ENCODE measurements at places on chromosomes 7 and 10. TPM values are rescaled to one million over a fixed set of nuclear protein-coding genes. Genes with fewer than 3 reads are reported as not detected.

- no peaks in the 10 kb centered on the region for H3K27me3 ChIP-seq
- H3K36me3 ChIP-seq, result no peaks in the 10 kb centered on the region
- no peaks in the 10 kb centered on the region for H3K4me1 ChIP-seq
- DNase-seq, result no peak
Measured at GRCh38 chr10:129725011-129725410, 239.1 kb downstream of the EBF3 start.

- no peak overlapping the region for H3K27ac ChIP-seq
- H3K27me3 ChIP-seq, result peaks cover 5% of the 10 kb centered on the region
- no peak overlapping the region for H3K4me3 ChIP-seq
- no peak for DNase-seq
- H3K4me1 ChIP-seq, result no peaks in the 10 kb centered on the region
Measured at GRCh38 chr10:46559231-46559671, 2.8 kb upstream of the GPRIN2 start.

- no peak for DNase-seq
Measured at GRCh38 chr10:20988357-20988983, 91.4 kb upstream of the NEBL start.

DNA sequence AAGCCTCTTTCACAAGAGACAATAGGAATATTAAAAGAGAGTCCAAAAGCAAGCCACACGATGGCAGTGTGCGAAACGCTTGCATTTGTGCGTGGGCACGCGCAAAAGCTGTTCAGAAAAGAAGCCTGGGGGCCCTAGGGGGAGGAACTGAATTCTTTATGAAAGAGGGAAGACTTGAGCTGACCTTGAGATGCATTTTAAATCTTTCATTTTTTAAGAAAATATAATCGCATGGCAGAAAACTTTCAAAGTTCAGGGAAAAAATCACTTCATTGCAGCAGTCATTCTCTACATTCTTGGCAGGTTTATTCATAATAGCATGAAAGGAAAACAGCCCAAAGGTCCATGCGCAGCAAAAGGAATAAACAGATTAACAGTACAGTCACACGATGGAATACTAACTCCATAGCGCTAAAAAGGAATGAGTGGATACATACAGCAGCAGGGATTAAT lies 206.5 kb upstream of the PRKCQ start:
- no peak overlapping the region for H3K27ac ChIP-seq
- H3K36me3 ChIP-seq, result no peaks in the 10 kb centered on the region
- no peaks in the 10 kb centered on the region for H3K27me3 ChIP-seq
- no peaks in the 10 kb centered on the region for H3K4me1 ChIP-seq
- no peak for DNase-seq

ASAH2 gene
- total RNA-seq, result 1.1 TPM

DNA sequence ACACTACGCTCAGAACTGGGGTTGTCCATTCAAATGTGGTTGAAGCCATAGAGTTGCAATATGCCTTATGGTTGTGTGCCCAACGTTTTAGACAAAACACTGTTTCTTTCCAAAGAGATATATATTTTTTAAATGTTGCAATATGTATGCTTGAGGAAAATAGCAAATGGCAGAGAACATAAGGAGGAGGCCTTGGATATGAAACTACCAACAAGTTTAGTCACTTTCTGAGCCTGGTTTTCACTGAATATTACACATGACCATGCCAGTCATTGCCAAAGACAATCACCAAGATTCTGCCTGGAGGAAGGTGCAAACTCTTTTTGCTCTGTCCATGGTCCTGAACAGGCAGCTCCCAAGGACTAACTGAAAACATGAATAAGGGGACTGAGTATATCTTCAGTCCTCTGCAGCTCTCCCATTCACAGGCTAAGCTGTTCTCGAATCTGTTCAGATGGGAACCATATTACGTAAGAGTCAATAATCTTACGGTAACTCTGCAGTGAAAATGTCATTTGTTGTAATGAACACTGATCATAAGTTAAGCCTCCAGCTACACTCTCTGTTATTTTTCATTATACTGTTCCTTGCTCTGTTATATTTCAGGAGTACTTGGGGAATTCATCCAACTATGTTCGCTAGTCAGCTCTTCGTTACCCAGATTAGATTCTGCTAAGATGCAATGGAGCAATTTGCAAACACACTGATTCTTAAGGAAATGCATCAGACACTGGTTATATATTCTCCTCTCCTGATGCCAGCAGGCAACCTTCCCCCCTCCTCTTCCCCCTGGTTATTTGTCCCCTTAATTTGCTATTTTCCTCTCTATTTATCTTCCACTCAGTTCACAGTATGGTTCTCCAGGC lies 90.7 kb upstream of the C1QL3 start:
- H3K4me1 ChIP-seq, result no peaks in the 10 kb centered on the region
- H3K27ac ChIP-seq, result no peak overlapping the region
- H3K36me3 ChIP-seq, result no peaks in the 10 kb centered on the region
- no peak overlapping the region for H3K4me3 ChIP-seq

GRCh38 chr10:91077549-91078071 lies 142.9 kb upstream of the PCGF5 start:
- no peaks in the 10 kb centered on the region for H3K36me3 ChIP-seq
- no peak overlapping the region for H3K27ac ChIP-seq
- no peaks in the 10 kb centered on the region for H3K4me1 ChIP-seq
- H3K27me3 ChIP-seq, result no peaks in the 10 kb centered on the region

DNA sequence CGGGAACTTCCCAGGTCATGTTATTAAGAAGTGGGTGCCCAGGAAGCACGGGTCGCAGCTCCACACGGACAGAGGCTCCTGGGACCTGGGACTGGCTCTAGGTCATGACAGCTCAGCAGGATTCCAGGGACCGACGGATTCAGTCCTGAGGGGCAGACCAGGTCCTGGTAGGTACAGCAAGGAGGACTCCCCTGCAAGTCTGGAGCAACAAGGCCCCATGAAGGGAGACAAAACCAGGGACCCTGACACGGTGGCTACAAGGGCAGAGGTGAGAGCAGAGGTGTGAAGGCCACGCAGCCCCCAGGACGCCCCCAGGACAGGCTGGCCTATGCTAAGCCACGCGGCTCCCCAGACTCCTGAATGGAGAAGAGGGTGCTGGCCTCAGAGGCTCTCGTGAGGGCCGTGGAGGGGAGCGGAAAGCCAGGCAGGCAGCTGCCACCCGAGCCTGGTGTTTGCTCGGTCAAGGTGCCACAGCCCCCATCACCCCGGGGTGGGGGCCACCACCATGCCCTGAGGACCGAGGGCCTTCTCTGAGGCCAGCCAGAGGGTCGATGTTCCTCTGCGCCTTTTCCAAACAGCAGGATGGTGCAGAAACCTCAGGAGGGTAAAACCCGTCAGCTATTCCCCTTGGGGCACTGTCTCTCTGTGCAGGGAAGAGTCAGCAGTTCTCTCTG lies 348.9 kb downstream of the PTPRN2 start:
- no peak overlapping the region for H3K4me3 ChIP-seq
- H3K27me3 ChIP-seq, result no peaks in the 10 kb centered on the region
- H3K4me1 ChIP-seq, result no peaks in the 10 kb centered on the region
- H3K27ac ChIP-seq, result no peak overlapping the region

DNA sequence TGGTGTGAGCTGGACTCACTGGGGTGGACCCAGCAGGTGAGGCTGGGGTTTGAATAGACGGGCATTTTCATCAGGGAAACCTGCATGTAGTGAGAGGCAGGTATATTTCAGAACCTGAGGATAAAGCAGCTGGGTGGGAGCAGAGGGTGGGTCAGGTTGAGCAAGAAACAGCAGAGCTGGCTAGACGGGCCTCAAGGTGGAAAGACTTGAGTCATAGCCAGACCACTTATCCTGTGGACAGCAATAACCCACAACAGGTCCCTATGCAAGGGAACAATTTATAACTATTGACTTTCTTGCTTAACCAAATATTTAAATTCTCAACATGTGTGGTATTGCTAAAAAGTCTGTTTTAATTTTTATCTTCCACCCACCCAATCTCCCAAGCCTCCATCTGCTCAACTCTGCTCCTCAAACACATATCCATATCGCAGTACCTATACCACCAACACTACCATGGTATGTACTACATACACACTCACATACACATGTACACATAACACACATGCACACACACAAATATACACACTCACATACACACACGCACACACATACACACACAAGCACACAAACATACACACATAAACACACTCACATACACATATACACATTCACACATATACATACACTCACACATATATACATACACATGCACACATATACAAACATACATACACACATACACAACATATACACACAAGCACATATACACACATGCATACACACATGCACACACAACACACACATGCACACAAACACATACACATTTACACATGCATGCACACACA lies 129.0 kb upstream of the C7orf33 start:
- DNase-seq, result no peak
- no peaks in the 10 kb centered on the region for H3K36me3 ChIP-seq
- H3K27me3 ChIP-seq, result no peaks in the 10 kb centered on the region
- no peak overlapping the region for H3K4me3 ChIP-seq
- no peak overlapping the region for H3K27ac ChIP-seq

DNA sequence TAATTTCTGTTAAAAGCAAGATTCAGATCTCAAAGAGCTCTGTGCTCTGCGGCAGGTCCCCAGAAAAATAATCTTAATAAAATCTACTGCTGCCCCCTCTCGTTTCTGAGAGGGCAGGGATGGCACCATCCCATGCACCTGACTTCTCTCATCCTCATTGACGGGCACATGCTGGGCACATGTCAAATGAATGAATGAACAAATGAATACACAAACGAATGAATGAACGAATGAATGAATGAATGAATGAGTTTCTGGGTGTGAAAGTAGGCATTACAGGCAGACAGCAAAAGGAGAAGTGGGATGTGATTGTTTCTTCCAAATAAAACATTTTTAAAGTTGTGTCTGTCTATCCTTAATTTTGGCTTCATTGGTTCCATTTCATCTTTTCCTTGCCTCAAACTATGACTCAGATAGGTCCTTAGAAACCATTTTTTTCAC lies 398.1 kb upstream of the PRKCQ start:
- H3K27ac ChIP-seq, result no peak overlapping the region
- no peaks in the 10 kb centered on the region for H3K36me3 ChIP-seq
- no peak for DNase-seq

- DNase-seq, result no peak
- H3K36me3 ChIP-seq, result no peaks in the 10 kb centered on the region
- no peak overlapping the region for H3K4me3 ChIP-seq
- H3K4me1 ChIP-seq, result no peaks in the 10 kb centered on the region
- no peak overlapping the region for H3K27ac ChIP-seq
Measured at GRCh38 chr10:112214298-112214926, 30.8 kb upstream of the GPAM start.

DNA sequence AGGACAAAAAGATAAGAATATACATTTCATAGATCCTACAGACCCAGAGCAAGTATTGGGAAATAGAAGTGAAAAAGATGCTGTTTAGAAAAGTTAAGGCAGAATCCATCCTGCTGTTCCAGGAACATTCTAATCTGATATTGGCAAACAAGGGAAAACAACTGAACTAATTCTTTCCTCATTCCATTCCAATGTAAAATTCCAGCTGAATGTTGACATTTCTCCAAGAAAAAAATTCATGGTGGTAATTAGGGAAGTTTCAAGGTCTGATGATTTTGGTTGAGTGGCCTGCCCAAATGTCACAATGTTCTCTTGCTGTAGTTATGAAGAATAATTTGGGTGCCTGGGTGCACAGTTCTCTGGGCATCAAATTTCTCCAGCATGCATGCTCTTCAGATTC lies 15.2 kb downstream of the PIP start:
- H3K27me3 ChIP-seq, result no peaks in the 10 kb centered on the region
- no peak for DNase-seq
- H3K4me1 ChIP-seq, result no peaks in the 10 kb centered on the region
- H3K27ac ChIP-seq, result no peak overlapping the region

DNA sequence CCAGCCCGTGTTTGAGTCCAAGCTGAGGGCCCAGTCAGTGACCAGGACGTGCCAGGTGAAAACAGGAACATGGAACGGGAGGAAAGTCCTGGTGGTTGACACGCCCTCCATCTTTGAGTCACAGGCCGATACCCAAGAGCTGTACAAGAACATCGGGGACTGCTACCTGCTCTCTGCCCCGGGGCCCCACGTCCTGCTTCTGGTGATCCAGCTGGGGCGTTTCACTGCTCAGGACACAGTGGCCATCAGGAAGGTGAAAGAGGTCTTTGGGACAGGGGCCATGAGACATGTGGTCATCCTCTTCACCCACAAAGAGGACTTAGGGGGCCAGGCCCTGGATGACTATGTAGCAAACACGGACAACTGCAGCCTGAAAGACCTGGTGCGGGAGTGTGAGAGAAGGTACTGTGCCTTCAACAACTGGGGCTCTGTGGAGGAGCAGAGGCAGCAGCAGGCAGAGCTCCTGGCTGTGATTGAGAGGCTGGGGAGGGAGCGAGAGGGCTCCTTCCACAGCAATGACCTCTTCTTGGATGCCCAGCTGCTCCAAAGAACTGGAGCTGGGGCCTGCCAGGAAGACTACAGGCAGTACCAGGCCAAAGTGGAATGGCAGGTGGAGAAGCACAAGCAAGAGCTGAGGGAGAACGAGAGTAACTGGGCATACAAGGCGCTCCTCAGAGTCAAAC lies 5.2 kb downstream of the GIMAP5 start:
- no peak for DNase-seq
- peaks cover 41% of the 10 kb centered on the region for H3K4me1 ChIP-seq
- peak overlapping the region; percentile 84 for H3K4me3 ChIP-seq

GRCh38 chr7:50331564-50332208 lies 27.2 kb downstream of the IKZF1 start:
- H3K27me3 ChIP-seq, result no peaks in the 10 kb centered on the region
- peaks cover 18% of the 10 kb centered on the region for H3K36me3 ChIP-seq
- DNase-seq, result peak; percentile 76
- H3K27ac ChIP-seq, result peak overlapping the region; percentile 93
- peak overlapping the region; percentile 40 for H3K4me3 ChIP-seq

GRCh38 chr7:2384354-2385243 lies 18.8 kb upstream of the CHST12 start:
- no peak for DNase-seq
- H3K4me3 ChIP-seq, result no peak overlapping the region
- H3K4me1 ChIP-seq, result no peaks in the 10 kb centered on the region

- no peaks in the 10 kb centered on the region for H3K4me1 ChIP-seq
- H3K27me3 ChIP-seq, result no peaks in the 10 kb centered on the region
- H3K4me3 ChIP-seq, result no peak overlapping the region
Measured at GRCh38 chr7:42236266-42236975, 588 bp downstream of the GLI3 start.

DNA sequence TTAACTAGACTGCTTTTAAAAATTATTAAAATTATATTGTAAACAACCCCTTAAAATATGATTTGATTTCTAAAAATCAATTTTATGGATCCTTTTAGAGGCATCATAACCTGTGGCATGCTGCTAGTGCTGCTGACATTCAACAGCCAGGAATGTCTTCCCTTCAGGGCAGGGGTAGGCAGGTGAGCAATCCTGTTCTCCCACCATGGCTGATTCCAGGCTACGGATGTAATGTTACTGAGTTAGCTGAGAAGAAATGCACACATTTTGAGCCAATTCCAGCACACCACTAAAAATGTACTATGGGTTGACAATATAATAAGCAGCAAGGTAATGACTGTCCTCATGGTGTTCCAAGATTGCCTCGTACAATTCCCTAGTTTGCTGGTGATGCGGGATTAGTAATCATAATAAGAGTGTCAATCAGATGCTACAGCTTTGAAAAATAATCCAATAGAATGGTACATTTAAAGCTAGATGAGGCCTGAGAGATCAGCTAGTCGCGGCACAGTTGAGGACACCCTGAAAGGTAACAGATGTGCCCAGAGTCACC lies 108.7 kb upstream of the PRR15 start:
- no peak overlapping the region for H3K4me3 ChIP-seq
- DNase-seq, result no peak
- no peaks in the 10 kb centered on the region for H3K4me1 ChIP-seq

GRCh38 chr7:553636-554111 lies 34.0 kb upstream of the PDGFA start:
- no peaks in the 10 kb centered on the region for H3K4me1 ChIP-seq
- peaks cover 21% of the 10 kb centered on the region for H3K36me3 ChIP-seq
- DNase-seq, result no peak
- H3K27me3 ChIP-seq, result no peaks in the 10 kb centered on the region
- H3K27ac ChIP-seq, result no peak overlapping the region

Measured in naive thymus-derived CD4-positive, alpha-beta T cell (primary cell).